Stimulated activated CD8-positive, alpha-beta memory T cell treated with anti-CD3 and anti-CD28 coated beads, Interleukin-4, amount 100 ng/mL, for 1 hour (primary cell): ENCODE measurements at places on chromosomes 5 and 9.

DNA sequence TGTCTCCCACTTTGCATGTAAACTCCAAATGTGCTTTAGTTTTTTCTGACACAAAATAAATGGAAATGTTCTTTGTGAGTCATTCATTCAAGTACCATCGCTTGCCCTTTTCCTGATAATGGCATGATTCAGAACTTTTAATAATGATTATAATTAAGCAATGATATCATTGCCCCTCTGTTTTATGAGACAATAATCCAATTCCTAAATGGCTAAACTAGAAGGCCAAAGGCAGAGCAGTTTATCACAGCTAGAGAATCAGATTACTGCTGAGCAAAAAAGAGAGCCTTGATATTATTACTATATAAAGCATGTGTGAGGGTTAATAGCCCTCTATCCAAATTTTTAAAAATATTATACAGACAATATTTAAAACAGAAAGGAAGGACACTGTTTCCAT is 484.2 kb upstream of the PTPRD start:
- DNase-seq = no peak

DNA sequence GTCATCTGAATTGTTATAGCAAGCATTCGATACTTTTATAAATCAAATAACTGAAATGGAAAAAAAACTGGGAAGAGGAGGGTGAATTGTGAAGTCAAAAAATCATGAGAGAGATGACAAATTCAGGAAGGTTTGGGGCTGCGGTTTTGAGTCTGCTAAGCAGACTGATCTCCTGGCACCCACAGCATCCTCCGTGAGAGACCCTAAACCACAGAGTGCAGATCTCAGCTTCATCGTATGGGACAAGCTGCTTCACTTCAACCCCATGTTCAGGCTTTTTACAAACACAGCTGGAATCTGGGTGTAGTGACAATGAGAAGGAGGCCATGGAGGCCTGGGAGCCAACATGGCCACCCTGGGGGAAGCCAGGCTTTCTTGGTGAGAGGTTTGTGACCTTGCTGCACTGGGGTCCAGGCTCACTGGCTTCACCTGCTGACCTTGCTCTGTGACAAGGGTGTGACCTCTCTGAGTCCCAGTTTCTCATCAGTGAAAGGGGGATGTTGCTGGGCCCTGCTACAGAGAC is 19.4 kb downstream of the USP20 start:
- DNase-seq = no peak

GRCh38 chr9:131094622-131095021 is 1.7 kb upstream of the AIF1L start:
- DNase-seq = no peak

DNA sequence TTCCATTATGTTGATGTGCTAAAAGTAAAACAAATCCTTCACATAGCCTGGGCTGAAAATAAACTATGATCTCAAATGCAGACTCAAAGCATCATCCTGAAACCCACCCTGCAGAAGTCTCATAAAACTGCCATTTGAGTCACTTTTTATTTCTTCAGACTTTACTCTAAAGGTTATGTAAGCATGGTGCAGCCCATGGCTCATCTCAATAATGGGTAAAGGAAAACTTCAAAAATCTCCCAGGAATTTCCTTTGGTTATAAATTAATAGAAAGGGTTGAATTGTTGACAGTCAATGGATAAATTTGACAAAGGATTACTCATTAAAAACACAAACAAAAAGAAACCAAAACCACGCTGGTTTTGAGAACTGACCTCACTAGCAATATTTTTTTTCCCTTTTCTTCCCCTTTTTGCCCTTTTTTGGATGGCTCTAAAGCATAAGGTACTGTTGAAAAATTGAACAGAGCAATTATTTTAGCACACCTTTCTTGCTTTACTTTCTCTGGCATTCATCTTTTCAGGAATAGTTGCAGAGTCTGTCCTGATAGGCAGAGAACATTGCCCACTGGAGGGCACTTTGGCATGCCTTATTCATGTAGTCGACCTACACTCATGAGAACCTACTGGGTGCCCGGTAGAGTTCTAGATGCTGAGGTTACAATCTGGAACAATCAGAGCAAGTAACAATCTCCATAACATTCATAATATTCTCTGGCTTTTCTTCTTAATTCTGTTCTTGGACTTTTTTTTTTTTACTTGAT is 191.4 kb downstream of the TMEM167A start:
- DNase-seq = no peak

- no peak for DNase-seq
Measured at GRCh38 chr5:6961837-6962635, 248.8 kb downstream of the TENT4A start.

DNA sequence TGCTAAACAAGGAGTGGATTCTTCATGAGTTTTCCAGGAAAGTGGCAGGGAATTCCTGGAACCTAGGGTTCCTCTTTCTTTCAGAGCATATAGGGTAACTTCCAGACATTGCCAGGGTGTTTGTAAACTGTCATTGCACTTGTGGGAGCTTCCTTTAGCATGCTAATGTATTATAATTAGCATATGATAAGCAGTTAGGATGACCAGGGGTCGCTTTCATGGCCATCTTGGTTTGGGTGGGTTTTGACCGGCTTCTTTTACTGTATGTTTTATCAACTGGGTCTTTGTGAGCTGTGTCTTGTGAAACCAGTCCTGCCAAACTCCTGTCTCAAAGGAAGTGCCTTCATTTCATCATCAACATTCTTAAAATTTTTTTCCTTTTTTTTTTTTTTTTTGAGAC is 11.9 kb upstream of the MELK start:
- no peak for DNase-seq

DNA sequence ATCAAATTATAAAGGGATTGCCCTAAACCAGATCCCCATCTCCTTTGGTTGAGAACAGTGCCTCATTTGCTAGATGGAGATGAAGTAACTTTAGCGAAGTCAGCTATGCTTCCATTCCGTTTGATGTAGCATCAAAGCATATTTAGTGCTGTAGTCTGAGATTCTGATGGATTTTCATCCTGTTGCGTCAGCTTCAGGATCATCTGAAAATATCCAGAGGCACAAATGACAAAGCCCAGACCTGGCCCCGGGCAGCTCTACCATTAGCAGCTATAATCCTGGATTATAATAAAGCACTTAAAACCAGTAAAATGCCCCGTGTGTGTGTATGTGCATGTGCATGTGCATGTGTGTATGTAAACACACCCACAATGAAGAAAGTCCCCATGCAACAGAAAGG is 44.7 kb downstream of the ERAP1 start:
- DNase-seq = no peak
